ENCODE measurements at places on chromosomes 7 and 10.

DNA sequence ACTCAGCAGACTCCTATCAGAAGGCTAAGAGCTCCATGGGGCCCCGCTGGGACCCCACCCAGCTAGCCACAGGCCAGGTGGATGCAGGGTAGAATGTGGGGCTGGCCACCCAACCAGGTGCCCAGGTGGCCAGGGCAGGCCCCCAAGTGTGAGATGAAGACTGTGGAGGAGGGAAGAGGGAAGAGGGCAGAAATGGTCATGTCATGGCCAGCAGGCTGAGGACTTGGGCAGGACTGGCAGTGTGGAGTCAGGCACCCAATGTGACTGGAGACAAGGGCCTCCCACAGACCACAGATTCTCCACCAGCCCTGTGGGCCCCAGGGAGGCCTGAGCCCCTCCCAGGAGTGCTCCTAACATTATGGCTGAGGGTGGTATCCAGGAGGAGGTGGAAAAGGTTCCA lies 141.6 kb downstream of the TNS3 start:
- DNase-seq = no peak

DNA sequence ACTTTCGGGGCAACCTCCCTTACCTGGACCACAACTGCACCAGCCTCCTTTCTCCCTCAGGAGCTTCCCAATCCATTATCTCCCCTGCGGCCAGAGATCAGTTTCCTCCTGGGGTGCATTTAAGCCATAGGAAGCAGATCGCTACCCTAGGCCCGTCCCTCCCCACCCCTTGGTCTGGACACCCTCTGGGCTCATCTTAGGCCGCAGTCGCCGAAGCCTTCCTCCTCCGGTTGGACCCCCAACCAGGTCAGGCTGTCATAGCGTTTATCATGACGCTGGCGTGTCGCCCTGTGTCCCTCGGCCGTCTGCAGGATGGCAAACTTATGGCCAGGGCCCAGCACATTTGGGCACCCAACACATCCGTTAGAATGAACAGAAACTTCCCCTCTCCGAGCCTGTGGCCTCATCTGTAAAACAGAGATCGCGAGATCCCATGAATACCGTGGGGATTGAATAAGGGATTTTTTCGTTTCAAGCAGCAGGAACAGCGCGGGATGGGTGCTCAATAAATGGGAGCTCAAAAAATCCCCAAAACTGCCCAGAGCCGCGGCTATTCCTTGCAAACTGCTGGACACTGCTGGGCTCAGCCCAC lies 669 bp upstream of the AP5Z1 start:
- DNase-seq = no peak

DNA sequence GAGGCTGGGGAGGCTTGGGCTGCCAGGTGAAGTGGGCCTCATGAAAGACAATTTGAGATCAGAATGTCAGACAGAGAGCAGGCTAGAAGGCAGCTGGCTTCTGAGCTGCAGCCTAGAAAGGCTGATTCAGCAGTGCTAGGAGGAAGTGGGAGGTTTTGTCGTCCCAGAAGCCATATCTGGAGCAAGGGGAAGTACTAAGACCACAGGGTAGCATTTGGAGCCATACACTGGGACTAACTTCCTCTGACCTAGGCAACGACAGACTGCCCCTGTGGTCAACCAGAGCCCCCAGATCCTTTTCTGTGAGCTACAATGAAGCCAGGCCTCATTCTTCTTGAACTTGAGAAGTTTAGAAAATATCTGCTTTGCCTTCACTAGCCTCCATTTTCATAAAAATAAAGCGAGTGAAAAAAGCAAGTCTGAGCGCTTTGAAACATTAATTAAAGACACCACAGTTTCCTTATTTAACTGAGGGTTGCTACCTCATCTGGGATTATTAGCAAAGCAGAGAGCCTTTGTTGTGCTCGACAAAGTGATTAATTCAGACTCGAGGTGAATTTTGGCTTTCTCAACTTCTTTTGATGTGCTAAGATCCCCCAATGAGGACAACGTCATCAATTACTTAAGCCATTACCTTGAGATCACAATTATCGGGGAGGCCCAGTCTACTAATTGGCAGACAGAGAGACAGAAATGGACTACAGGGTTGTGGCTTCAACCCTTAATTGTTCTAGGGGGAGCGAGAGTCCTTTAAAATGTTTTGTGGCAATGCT lies 26.6 kb downstream of the TBXAS1 start:
- peak; percentile 25 for DNase-seq

GRCh38 chr7:91892099-91892705 lies 11.7 kb upstream of the MTERF1 start:
- no peak for DNase-seq

- DNase-seq = no peak
These were observed 88.6 kb upstream of the KCNIP2 start for GRCh38 chr10:101932183-101932582.

GRCh38 chr7:82672078-82672477 lies 228.5 kb upstream of the CACNA2D1 start:
- no peak for DNase-seq

- no peak for DNase-seq
These were observed 550.0 kb downstream of the TNS3 start for GRCh38 chr7:47031786-47032535.

DNA sequence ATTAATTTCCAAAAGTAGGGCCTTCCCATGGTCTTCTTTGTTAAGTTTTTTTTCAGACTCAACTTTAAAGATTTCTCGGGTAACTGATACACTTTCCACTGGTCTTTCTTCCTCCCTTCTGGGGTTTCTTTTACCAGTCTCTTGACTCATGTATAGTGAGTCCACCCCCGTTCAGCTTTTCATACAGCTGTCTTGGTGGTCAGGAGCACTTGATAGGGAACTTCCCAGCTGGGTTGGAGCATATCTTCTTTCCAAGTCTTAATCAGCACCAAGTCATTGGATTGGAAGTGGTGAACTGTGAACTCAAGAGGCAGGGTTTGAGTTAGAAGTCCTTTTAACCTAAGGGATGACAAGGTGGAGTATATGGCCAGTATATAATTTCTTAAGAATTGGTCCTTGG lies 29.2 kb upstream of the ELOVL3 start:
- no peak for DNase-seq

DNA sequence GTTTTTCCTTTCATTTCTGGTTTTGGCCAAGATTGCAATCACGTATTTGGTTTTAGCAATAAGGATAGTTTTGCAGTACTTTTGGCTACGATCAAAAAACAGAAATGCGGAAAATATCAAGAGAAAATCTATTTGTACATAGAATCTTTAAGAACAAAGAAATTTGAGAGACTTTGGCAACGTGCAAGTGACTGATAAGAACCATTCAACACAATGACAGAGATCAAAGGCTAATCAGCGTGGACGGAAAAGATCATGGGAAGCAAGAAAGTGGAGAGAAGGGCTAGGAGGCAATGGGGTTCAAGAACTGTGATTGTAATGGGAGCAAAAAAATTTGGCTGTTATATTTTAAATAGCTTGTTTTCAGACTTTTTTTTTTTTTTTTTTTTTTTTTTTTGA lies 16.2 kb upstream of the LRRN3 start:
- no peak for DNase-seq

DNA sequence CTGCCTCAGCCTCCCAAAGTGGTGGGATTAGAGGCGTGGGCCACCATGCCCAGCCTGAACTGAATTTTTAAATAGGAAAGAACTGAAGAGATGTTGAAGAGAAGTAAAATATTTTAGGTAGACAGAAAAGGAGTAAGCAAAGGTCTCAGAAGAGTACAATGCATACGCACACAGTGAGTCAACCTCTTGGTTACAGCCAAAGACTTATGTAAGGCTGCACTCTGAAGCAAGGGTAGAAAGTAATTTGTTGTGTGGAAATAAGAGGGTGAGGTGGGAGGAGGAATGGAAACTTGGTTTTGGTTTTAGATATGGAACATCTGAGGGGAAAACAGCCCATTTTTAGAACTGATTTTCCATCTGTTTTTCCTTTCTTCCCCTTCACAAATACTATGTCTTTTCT lies 17.6 kb downstream of the KRIT1 start:
- no peak for DNase-seq

- no peak for DNase-seq
These were observed 7.9 kb downstream of the STMP1 start for GRCh38 chr7:135670179-135670578.

- no peak for DNase-seq
These were observed 12.5 kb upstream of the HERPUD2 start for GRCh38 chr7:35707422-35707821.

GRCh38 chr7:107213193-107213788 lies 44.5 kb downstream of the HBP1 start:
- no peak for DNase-seq

DNA sequence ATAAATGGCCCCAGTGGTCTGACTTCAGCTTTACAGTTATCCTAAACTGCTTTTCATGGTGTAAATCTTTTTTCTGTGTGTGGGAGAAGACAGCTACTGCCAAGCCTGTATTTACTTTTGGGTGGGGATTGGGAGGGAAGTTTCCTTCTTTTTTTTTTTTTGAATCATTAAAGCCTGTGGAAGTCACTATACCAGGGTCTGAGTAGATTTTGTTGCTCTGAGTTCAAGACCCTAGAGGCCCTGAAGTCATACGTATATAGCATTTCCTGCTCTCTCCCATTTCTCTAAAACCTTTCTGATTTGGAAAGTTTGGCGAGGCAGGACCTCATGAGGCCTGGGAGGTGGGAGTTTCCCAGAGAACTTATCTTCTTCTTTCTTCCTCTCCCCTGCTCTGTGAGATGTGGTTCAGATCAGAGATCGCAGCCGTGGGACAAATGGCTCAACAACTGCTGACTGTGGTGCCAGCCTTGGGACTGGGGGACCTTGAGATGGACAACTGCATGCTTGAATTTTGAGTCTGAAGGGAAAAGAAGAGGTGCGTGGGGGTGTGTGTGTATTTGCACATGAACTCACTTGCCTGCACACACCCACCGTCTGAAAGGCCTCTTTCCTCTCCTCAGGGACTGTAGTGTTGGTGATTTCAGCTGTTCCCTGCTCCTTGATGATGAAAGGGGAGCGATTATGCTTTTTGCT lies 18.1 kb downstream of the LRMDA start:
- no peak for DNase-seq

DNA sequence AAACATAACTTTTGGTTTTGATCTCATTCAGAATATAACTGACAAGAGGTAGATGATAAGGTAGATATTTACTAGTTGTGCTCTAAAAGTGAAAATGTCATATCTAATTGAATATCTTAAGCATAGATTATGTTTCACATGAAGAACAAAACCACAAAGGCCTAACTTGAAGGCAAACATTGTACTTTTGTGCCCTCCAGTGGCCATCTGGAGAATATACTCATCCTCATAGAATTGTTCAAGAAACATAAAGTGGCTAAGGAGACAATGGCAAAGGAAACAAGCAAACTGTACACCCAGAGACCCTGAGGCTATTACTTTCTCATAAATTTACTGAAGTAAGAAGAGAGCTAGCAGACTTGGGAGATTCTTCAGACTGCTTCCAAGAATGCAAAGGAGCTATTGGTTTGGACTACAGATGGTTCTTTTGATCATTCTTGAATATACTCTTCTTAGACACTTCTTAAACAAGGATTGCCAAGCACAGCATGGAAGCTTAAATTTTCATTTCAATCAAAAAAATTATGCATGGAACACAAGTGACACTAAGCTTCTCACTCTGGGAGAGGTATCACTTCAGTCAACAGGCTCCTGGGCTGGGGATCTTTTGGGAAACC lies 98.2 kb upstream of the DKK1 start:
- peak; percentile 59 for DNase-seq

DNA sequence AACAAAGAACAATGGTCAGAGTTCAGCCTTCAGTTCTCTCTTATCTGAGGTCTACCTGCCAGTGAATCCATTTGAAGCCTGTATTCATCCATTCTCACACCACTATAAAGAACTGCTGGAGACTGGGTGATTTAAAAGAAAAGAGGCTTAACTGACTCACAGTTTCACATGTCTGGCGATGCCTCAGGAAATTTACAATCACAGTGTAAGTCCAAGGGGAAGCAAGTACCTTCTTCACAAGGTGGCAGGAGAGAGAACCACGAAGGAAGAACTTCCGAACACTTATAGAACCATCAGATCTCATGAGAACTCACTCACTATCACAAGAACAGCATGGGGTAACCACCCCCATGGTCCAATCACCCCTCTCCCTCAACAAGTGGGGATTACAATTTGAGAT lies 33.0 kb upstream of the SLC25A13 start:
- DNase-seq = no peak

DNA sequence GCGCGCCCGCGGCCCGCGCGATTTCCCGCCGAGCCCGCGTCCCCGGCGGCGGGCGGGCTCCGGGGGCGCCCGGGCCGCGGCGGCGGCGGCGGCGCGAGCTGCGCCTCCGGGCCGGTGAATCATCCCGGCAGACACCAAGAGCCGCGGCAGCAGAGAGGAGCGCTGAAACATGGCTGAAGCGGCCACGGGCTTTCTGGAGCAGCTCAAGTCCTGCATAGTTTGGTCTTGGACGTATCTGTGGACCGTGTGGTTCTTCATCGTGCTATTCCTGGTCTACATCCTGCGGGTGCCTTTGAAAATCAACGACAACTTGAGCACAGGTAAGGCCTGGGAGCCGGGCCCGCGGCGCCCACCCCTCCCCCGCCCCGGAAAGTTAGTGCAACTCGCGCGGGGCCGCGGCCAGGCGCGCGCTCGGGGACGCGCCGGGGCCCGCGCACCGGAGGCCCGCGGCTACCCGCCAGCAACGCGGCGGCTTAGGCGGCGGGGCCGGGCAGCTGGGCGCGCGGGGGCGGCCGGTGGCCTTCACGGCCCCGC lies at the start of gene ST7:
Gene ST7 (plus strand): TSS at position 130 of the 534 bp plus-strand sequence. CDS start 40 bp downstream, at position 170.
- DNase-seq = no peak

All from DND-41 (cell line).